ENCODE measurements at places on chromosomes 6 and 20.
A peak's percentile ranks its signal among the peaks of the same experiment; 100 is the strongest.

GRCh38 chr6:6816716-6817115 is 228.2 kb downstream of the LY86 start:
- DNase-seq, result no peak

DNA sequence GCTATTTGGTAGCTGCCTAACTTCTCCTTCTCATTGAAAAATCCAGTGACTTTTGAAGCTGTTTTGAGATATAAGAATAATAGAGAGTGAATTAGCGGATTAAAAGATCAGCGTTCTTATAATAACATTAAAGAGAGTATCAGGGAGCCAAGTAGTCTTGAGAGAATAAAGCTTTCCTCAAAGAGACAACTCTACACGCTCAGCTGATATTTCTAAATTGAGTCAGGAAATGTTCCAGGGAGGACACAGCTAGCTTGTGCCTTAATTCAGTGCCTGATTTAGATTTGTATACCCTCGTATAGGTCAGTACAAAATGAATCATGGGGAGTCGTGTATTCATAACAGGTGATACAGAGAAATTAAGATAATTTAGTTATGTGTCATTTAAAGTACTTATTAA is 75.1 kb upstream of the QKI start:
- DNase-seq, result no peak

DNA sequence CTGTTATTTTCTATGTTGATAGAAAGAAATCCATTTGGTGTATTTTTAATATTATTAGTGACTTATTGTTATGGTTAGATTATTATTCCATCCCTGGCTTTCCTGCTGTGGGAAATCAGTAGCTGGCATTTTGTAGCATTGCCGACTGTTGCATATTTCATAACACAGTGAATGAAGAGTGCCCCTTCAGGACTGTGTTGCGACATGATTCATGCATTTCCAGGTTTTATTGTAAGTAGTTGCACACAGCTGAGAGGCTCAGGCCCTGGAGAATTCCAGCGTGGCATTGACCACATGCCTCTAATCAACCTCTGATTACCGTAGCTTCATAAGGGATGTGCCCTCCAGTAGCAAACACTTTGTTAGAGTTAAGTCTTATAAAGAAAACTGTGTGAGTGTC is 263.9 kb downstream of the FARS2 start:
- peak; percentile 45 for DNase-seq

DNA sequence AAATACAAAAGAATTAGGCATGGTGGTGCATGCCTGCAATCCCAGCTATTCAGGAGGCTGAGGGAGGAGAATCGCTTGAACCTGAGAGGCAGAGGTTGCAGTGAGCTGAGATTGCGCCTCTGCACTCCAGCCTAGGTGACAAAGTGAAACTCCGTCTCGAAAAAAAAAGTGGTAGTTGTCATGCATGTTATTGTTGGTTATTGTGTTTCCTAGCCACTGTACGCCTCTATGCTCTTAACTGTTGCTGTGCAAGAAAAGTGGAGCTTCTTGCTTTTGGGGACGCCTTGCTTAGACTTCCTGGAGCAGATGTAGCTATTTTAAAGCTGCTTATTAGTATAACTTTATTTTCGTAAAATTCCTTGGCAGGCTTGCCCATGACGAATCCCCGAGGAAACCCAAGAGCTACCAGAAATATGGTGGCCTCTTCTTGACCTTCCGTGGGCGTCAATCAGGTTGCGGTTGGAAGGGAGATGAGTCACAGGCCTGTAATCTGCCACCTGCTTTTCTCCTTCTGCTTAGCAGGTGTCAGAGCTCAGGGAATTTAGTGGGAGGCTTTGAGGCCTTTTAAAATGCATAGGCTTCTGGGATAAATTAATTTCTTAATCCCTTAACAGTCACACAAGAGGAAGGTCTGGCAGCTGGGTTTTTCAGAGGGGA is 17.3 kb downstream of the GABRR2 start:
- DNase-seq, result no peak

GRCh38 chr20:53020834-53021233 is 48.7 kb downstream of the TSHZ2 start:
- no peak for DNase-seq

GRCh38 chr6:84665401-84665800 is 99.0 kb downstream of the TBX18 start:
- no peak for DNase-seq
